ENCODE measurements at places on chromosomes 12 and 14.

- no peak for DNase-seq
Observed at GRCh38 chr14:25102788-25103187, 52.8 kb upstream of the STXBP6 start.

DNA sequence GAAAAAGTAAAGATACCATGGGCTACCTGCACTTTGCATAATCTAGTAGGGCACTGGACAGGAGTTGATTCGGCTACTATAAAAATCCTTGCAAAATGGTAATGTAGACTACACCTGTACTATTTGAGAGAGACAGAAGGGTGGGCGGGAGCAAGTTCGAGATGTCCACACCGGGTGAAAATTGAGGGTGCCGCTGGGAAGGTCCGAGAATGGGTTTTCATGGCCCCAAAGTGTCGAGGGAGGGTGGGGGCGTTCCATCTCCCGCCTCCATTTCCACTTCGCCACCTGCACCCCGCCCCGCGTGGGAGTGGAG is 648 bp downstream of the SNX6 start:
- DNase-seq: no peak

DNA sequence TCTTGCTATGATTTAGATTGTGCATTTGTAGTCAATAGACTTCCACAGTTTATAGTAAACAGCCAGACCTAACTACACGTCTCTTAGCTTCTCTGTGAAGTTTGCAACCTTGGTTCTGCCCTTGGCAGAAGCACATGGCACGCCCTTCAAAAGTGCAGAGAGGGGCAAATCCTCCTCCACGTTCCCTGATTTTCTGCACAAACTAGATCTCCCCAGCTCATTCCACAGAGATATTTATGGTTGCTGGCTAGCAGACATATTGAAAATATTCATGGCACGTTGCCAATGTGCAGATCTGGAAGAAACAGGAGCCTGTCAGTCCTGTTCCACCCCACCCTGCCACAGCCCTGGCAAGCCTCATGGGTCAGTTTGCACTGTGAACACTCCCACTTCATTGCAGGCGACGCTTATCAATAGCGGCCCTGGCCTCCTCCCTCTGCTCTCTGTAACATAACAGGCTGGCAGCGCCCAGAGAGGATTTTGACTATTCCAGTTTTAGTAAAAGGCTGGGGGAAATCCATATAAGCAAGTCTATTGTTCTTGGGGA is 6.5 kb upstream of the LGALS3 start:
- DNase-seq: peak; percentile 85

- DNase-seq: no peak
Observed at GRCh38 chr14:89420502-89420901, 3.5 kb upstream of the FOXN3 start.

- no peak for DNase-seq
Observed at GRCh38 chr12:6294156-6295093, 16.1 kb upstream of the PLEKHG6 start.

DNA sequence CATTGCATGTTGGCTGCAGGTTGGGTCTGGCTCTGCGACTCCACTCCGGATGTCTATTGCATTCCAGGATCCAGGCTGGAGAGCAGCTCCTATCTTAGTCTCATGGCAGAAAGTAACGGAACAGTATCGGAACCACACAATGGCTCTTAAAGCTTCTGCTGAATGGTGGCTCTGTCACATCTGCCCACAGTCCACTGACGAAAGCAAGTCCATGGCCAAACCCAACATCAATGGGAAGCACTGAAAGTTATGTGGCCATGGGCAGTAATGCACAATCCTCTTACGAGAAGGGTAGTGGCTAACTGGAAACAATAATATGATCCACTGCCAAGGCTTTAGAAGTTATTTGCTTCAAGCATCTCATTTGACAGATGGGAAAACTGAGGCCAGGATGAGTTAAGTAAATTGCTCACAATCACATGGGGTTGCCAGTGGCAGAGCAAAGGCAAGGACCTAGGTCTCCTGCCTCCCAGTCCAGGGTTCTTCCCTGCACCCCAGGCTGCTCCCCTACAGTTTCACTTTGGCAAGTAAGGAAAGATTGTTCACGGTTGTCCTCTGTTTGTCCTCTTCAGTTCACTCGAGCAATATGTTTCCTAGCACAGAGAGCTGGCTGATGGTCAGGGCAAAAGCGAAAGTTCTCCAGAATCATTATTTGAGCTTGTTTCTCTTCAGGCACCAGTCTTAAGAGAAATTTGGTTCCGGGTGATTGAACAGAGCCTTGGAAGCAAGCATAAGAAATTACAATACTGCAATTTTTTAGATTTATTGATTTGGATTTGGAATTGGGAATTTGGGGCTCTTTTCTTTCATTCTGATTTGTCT is 54.2 kb downstream of the CKAP4 start:
- no peak for DNase-seq

DNA sequence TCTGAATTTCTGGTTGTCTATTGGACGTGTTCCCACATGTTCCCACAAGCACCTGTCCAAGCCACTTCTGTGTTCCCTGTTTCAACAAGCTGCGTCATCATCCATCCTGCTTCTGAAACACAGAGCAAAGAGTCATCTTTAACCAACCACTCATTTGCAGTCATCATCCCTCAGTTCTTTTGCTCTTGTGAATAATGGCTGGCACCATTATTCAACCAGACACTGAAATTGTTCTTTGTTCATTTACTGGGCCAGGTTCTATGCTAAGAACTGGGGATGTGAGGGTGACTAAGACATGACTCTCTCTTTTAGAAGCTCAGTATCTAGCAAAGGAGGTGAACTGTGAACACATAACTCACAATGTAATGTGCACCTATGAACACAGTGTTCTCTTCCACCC is 40.7 kb upstream of the ANO4 start:
- no peak for DNase-seq

GRCh38 chr14:66610154-66610563 is 102.2 kb downstream of the GPHN start:
- no peak for DNase-seq

- no peak for DNase-seq
Observed at GRCh38 chr12:102992297-102992696, 34.8 kb downstream of the ASCL1 start.

- no peak for DNase-seq
Observed at GRCh38 chr12:11969437-11970154, 101.1 kb upstream of the BCL2L14 start.

GRCh38 chr12:48300774-48301173 is 49.9 kb downstream of the ZNF641 start:
- DNase-seq: no peak

- no peak for DNase-seq
Observed at GRCh38 chr12:11666131-11667050, 16.9 kb downstream of the ETV6 start.

- DNase-seq: no peak
Observed at GRCh38 chr12:68078737-68079136, 80.8 kb downstream of the IFNG start.

DNA sequence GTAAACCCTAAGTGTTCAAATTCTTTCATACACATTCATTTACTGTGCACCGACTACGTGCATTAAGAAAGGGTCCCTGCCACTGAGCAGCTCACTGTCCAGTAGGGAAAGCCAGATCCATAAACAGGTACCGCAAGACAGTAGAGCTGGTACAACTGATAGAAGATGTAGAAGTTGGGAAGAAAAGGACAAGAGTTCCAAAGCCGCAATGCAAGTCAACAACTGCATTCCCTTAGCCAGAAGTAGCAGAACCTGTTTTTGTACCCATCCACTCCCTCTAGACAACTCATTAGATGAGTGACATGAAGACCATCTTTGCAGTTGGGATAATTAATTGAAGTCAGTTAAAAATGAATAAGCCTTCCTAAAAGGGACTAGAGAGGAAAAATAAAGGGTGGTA is 1.3 kb downstream of the SENP1 start:
- DNase-seq: no peak

DNA sequence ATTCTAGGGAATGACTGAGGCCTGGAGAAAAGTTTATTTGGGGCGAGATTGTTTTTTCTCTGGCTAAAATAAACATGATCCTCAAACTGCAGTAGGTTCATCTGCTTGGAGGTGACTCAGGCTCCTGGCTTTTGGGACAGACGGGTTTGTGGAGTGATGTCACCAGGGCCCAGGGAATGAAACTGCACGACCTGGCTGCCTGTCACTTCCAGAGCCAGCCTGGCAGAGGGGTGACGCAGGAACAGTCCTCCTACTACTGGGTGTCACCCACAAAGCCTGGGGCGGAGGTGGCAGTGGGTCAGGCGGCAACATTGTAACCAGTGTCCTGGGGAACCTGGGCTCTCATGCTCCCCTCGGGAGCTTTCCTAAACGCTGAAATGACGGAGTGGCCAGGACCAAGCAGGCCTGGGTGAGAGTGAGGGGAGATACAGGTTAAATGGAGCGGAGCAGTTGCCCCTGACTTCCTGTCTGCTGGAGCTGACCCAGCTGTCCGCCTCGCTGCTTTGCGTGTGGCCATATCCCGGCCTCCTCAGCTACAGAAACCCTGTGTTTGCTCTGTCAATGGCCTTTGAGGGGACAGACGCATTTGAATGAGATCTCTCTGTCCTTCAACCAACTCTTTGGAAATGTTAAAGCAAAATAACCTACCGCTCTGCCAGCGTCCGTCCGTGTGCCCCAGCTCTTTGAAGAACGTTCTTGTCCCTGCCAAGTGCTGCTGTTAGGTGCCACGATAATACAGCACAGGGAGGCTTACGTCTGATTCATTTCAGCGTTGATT is 6.5 kb downstream of the HIP1R start:
- DNase-seq: no peak

Measured in BE2C (cell line).